Liver (tissue), 10 donors: ENCODE measurements at places on chromosomes 2 and 18. TPM values are rescaled to one million over a fixed set of nuclear protein-coding genes. Genes with fewer than 3 reads are reported as not detected.

DNA sequence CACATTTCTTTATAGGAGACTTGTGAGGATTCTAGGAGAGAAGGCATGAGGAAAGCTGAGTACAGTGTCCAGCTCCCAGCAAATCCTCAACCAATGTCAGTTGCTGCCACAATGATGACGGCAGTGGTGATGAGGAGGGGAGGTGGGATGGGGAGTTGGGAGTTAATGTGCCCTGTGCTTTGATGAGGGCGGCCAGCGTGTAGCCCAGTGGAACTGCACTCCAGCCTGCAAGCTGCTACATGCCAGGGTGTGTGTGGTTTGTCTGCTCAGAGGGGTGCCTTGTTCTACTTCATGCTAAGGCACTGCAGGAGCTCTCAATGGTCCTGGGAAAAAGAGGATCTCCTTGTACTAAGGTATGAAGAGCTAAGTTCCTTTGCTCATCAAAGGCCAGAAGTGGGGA, 96.1 kb downstream of the MSH2 start:
- no peak for DNase-seq

- DNase-seq, result no peak
Observed at GRCh38 chr2:134087371-134087921, 166.4 kb upstream of the MGAT5 start.

GRCh38 chr18:56167366-56167765, 471.0 kb downstream of the TXNL1 start:
- DNase-seq, result no peak

The ST6GAL2 gene
- 3.1 TPM for total RNA-seq

DNA sequence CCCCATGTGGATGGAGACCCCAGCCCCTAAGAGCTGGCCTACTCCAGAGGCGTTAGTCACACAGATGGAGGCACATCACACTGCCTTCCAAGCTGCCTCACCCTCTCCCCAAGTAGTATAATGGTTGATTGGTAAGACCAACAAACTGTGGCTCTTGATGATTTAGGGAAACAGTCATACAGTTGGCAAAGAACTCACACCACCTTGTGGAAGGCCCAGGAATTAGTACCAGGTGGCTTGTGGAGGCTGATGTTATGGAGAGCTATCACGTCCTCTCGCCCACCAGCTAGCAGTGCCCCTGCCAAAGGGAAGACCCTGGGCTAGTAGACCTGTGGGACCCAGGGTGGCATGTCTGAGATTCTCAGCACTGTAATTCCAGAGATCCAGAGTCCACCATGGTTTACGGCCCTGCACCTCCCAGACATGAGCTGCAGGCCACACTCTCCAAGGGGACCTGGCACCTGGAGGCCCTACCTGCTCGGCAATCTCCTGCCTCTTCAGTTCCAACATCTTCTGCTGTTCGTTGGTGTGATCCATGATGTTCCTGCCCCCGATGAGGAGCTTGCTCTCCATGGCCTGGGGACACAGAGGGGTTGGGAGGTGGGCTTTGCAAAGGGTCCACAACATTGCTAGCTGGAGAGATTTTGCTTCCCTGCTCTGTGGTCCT, 26.3 kb downstream of the KIF3C start:
- DNase-seq, result no peak

DNA sequence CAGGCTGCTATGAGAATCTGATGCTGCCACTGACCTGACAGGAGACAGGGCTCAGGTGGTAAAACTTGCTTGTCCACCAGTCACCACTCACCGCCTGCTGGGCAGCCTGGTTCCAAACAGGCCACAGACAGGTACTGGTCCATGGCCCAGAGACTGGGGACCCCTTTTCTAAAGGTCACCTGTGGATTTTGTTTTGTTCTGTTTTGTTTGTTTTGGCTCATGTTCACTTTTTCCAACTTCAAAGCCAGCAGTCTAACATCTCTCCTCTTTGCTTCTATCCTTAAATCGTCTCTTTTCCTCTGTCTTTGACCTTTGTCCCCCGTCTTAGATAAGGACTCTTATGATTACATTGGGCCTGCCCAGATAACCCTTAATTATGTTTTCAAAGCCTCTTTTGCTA, 3.3 kb upstream of the CERKL start:
- no peak for DNase-seq

DNA sequence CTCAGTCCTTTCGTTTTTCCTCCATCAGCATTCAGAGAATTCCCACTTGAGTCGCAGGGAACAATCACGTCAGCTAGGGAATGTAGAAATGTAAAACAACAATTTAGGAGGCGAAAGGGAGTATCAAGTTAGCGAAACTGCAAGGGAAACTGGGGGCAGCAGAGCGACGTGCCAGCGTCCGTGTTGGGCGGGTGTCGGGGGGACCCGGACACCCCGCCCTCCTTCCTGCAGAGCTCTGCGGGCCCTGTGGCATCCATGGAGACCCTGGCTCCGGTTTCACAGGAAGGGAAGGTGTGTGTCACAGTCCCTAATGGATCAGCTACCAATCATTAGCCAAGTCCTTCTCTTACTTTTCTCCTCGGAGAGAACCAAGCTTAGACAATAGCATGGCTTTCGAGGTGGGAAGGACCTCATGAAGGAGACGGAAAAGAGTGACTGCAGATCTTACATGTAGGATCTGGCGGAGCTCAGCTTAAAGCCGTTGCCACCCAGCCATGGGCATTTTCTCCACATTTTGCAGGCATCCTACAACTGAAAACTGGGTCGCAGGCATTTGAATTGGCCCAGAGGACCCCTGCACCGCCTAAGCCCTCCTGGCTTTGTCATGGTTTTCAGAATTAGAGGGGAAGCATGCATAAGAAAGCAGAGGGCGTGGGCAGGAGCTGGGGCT, 33.7 kb downstream of the SOX11 start:
- no peak for DNase-seq

The SCYGR8 gene
- not detected for total RNA-seq

DNA sequence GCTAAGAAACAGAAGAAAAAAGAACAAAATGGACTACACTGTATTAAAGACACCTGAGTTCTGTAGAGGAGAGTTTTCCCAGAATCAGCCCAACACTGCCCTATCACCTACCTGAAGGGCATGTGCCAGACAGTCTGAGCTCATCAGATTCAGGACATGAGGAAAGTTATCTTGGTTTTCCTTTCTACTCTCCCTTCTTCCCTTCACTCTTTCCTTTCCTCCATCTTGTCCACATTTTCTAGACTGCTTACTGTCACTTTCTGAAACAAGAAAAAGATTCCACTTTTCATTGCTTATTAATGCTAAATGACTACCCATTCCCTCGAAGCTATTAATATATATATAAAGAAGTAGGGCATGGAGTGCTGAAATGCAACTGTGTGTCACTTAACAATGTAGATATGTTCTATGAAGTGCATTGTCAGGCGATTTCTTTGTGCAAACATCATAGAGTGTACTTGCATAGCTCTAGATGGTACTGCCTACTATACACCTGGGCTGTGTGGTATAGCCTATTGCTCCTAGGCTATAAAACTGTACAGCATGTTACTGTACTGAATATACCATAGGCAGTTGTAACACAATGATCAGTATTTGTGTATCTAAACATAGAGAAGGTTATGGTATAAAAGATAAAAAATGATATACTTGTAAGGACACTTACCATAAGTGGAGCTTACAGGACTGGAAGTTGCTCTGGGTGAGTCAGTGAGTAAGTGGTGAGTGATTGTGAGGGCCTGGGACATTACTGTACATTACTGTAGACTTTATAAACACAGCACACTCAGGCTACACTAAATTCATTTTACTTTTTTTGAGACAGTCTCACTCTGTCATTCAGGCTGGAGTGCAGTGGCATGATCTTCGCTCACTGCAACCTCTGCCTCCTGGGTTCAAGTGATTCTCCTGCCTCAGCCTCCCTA, 145.5 kb upstream of the ITGA6 start:
- DNase-seq, result no peak

GRCh38 chr2:160683206-160683605, 189.6 kb upstream of the RBMS1 start:
- DNase-seq, result no peak

GRCh38 chr2:190205657-190206056, 114.0 kb downstream of the HIBCH start:
- no peak for DNase-seq

- no peak for DNase-seq
Observed at GRCh38 chr2:145563741-145564615, 1044.1 kb upstream of the ZEB2 start.

DNA sequence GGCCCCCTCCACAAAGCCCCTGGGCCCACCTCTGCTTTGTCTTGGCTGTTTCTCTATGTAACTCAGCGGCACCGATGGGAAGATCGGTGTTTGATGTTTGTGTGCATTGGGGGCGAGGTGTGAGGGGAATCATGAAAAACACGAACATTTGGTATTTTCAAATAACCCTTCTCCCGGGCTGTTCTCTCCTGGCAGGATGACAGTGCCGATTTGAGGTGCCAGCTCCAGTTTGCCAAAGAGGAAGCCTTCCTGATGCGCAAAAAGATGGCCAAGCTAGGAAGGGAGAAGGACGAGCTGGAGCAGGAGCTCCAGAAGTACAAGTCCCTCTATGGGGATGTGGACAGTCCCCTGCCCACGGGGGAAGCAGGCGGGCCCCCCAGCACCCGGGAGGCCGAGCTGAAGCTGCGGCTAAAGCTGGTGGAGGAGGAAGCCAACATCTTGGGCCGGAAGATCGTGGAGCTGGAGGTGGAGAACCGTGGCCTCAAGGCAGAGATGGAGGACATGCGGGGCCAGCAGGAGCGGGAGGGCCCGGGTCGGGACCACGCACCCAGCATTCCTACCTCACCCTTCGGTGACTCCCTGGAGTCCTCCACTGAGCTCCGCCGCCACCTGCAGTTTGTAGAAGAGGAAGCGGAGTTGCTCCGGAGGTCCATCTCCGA, 78.1 kb downstream of the MTCL1 start:
- no peak for DNase-seq

- no peak for DNase-seq
Observed at GRCh38 chr18:26356045-26356785, 130.0 kb downstream of the TAF4B start.

DNA sequence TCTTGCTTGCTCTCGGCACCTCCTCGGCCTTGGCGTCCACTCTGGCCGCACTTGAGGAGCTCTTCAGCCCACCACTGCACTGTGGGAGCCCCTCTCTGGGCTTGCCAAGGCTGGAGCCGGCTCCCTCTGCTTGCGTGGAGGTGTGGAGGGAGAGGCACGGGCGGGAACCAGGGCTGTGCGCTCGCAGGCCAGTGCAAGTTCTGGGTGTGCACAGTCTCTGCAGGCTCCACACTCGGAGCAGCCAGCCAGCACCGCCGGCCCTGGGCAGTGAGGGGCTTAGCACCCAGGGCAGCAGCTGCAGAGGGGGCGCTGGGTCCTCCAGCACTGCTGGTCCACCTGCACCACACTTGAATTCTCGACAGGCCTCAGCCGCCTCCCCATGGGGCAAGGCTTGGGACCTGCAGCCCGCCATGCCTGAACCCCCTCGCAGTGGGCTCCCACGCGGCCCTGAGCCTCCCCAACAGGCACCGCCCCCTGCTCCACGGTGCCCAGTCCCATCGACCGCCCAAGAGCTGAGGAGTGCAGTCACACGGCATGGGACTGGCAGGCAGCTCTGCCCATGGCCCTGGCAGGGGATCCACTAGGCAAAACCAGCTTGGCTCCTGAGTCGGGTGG, 411.2 kb upstream of the CHAC2 start:
- DNase-seq, result no peak

The SMAD2 gene
- 28.9 TPM for total RNA-seq

DNA sequence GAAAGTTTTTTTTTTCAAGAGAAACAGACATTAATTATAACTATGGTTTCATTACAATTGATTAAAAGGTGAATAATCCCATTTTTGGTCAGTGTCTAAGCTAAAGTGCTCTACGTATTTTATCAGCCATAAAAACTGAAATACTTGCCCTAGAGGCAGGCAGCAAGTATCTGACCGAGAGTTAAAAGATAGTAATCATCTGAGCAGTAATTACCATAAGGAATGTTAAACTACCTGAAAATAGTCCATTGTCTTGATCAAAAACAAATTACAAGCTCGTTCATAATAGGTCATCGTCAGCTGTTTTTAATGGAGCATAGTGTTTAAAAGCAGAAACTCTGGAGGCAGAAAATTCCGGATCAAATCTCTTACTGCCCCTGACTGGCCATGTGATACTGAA, 105.7 kb upstream of the ZEB2 start:
- no peak for DNase-seq

- DNase-seq, result no peak
Observed at GRCh38 chr18:45670281-45670962, 53.6 kb upstream of the SLC14A1 start.

DNA sequence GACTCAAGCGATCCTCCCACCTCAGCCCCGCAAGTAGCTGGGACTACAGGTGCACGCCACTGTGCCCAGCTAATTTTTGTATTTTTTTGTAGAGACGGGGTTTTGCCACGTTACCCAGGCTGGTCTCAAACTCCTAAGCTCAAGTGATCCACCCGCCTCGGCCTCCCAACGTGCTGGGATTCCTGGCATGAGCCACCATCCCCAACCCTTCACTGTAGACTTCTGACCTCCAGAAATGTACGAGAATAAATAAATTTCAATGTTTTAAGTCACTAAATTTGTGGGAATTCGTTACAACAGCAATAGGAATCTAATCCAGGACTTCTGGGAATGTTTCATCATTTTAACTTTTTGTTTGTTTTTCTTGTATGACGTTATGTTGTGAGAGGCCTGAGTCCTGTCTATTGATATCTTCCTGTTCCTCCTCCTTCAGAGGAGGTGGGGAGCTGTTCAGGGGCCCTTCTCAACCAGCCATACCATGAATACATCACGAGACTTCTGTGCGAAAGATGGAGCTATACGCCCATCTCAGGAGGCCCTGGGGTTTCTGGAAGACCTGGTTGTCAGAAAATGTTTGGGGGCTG, 40.0 kb downstream of the TEX44 start:
- DNase-seq, result no peak
